ENCODE measurements at places on chromosomes 6 and 20.

DNA sequence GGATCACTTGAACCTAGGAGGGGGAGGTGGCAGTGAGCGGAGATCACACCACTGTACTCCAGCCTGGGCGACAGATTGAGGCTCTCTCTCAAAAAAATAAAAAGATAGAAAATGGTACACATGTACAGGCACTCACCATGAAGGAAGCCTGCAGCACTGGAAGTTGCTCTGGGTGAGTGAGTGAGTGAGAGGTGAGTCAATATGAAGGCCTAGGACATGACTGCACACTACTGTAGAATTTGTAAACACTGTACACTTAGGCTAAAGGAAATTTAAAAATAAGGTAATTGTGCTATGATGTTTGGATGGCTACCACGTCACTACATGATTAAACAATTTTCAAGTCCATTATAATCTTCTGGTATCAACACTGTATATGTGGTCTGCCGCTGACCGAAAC, 216.2 kb downstream of the FOXC1 start:
- DNase-seq, result peak; percentile 72

GRCh38 chr20:19777981-19778380, 19.9 kb downstream of the RIN2 start:
- DNase-seq, result no peak

DNA sequence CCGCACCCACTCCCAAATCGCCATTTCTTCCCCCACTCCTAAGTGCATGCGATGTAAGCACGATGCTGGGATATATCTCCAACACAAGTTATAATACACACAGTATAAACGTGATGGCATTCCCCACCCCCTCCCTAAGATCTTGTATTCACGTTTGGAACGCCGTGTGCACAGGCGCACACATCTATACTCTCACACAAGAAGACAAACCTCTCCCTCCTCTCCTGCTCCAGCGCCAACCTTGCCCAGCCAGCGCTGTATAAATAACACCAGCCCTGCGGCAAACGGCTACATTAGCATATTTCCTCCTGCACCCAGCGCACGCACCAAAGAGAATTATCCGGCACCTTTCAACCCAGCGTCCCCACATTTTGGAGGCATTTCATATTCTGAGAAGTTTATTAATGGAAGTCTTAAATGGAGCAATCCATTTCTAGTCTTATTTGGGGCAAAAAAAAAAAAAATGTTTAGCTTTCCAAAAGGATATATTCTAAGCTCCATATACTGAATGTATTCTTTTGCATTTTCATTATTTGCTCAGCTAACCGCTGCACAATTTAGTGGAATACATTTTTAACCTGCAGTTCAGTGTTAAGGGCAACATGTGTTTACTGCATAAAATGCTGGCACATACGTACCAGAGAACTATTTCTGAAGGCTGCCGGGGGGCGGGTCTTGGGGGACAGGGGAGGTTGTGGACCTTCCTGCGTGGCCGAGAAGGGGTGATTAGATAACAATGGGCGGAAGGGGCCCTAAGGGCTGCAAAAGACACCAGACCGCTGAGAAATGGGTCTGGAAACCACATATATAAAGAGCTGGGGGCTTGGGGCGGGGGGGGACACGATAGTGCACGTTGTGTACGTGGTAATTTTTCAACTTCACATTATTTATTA, 1.1 kb upstream of the SLC22A23 start:
- peak; percentile 67 for DNase-seq

DNA sequence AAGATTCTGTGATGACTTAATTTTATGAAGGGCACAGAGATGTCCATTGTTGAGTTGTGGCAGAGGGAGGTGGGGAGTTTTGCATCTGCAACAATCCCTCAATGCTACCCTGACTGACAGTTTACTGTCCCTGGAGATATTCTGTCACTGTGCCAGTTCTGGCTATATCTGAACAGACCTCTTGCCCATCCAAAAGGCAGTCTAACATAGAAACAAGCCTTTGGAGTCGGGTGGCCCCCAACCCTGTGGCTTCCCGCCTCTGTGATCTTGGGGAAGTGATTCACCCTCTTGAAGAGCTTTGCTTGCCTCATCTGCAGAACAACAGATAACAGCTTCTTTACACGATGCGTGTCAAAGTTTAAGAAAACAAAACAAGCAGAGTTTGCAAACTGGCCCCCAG, 3.8 kb upstream of the E2F1 start:
- DNase-seq, result no peak

GRCh38 chr6:15496345-15497131, 166.3 kb downstream of the DTNBP1 start:
- no peak for DNase-seq

GRCh38 chr6:72758901-72759300, 137.0 kb downstream of the KCNQ5 start:
- no peak for DNase-seq

DNA sequence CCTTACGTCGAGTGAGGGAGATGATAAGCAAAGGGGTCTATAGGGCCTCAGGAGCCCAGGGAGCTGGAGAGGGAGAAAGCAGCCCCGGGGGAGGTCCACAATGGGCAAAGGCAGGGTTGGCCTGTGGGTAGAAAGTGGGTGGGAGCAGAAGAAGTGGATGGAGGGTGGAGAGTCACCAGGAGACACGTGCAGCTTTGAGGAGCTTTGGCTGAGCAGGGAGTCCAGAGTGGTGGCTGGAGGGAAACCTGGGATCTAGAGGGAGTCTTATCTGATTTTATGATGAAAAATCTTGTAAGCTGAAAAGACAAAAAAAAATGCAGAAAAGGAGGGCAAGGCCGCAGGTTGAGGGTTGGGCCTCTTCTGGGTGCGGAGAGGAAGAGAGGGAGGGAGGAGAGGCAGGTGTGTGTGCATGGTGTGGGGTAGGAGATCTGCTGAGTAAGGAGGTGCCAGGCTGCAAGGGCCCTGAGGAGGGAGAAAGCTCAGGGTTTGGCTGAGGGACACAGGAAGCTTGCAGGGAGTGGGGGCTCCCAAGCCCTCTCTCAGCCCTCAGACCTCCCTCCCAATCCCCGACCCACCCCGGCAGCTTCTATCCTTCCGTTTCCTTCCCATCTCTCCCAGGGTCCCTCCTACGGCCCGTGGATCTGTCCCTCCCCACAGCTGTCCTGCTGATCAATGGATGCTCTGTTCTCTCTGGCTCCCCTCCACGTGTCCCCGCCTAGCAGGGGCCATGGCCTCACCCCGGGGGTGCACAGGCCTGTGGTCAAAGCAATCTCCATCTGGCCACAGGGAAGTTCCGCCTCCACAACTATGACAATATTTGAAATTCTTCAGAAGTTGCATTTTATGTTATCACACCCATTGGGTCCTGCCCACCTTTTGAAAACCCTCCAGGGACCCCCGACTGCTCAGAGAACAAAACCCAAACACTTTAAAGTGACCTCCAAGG, 17.1 kb upstream of the BPI start:
- no peak for DNase-seq

DNA sequence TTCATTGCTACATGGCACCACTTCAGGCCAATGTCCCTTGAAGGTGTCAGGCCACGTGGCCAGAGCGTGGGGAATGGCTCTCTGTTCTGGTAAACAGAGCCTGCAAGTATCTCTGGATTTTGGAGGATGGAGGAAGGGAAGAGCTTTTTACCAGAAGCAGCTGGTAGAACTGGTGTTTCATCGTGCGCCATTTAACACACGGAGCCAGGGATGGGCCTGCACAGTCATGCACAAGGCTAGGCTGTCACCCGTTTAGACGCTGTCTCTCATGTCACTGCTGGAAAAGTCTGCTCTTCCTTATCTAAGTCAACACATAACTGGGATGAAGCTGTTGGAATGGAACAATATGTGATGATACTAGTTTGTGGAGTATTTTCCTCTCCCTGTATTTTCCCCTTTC, 123.9 kb downstream of the IBTK start:
- DNase-seq, result no peak

- DNase-seq, result no peak
These were observed 22.9 kb upstream of the TMEM170B start for GRCh38 chr6:11514672-11515071.

DNA sequence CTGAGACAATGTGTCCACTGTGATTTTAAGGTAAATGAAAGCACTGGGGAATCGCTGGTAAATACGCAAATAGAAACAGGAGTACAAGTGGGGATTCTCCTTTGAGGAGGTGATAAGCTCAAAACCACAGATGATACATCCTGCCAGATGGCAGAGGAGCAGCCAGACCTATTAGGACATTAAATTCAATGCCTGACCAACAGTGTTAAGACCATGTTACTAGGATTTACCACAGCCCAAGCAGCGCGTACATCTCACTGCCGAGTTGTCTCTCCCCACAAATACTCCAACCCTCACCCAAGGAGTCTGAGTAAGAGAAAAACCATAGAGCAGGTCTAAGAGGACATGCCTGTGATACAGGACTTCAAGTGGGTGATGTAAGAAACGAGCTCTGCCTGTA, 68.9 kb upstream of the TULP1 start:
- DNase-seq, result no peak

DNA sequence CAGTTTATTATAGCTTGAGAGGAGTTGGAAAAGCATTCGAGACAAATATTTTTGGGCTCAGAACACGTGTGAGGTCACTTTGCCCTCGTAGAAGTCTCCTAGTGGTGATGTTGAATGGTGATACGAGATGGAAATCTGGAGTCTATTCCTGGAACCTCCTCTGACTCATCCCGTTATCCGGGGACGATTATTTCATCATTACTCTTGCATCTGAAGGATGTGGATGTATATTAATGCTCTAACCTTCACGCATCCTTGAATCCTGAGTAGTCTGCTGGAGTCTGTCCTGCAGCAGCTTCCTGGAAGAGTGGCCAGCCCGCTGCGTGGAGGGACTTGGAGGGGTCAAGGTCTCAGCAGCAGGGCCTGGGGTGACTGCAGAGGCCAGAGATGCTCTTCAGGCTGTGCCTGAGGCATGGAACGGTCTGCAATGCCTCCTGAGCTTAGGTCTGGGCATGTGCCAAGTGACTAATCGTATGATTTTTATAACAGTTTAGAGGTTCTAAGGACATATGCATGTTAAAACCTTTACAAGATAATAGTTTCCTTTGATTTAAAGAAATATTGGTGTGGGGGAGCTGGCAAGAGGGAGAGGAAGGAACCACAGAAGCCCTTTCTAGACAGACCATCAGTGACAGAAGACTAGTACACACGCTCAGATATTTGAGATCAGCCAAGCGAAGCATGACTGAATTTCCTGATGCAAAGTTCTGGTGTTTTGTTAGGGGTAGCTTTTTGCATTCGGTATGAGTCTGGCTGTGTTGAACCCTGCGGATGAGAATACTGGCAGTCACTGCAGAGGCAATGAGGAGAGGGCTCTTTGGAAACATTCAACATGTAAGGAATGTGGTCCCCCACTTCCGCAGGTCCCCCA, 400.2 kb downstream of the QKI start:
- DNase-seq, result no peak

- no peak for DNase-seq
These were observed 23.0 kb upstream of the AKAP7 start for GRCh38 chr6:131112249-131112648.

GRCh38 chr6:34934516-34934915, 45.5 kb downstream of the ANKS1A start:
- peak; percentile 65 for DNase-seq

All from bronchial epithelial cell (primary cell).